ENCODE measurements at places on chromosomes 2 and 18. TPM values are rescaled to one million over a fixed set of nuclear protein-coding genes. Genes with fewer than 3 reads are reported as not detected.

HOXD11 gene
- not detected for total RNA-seq

DNA sequence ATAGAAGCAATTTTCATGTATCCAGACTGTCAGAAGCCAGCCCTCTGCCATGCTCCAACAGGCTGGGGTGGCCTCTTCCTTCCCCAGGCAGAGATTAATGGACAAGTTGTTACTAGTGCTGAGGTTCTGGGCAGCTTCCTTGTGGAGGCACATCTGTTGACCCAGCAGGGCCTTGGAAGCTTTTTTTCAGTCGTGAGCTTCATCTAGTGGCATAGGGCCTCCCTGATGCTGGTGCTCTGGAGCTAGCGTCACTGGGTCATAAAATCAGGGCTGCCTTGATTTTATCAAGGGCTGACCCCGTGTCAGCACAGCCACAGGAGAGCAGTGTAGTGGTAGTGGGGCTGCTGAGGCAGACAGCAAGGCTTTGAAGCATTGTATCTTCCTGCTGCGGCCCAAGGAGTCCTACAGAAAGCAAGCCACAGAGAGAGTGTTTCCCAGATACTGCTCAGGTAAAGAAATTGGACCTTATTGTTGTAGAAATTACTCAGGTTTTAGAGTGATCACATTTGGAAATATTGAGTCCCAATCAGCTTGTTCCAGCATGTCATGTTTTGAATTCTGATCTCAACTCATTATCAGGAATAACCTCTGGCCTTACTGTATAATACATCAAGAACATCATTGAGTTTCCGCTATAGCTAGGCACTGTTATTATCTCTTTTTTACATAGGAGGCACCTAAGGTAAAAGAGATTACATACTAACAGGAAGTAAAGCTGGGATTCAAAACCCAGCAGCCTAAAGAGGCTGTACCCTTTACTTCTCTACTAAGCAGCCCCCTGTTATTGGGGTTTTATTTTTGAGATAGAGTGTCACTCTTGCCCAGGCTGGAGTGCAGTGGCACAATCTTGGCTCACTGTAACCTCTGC lies 92.3 kb upstream of the ALPP start:
- DNase-seq, result no peak

- DNase-seq, result no peak
These were observed 146.3 kb downstream of the RTN4 start for GRCh38 chr2:54903736-54904554.

RBFA gene
- total RNA-seq, result 44.8 TPM

DNA sequence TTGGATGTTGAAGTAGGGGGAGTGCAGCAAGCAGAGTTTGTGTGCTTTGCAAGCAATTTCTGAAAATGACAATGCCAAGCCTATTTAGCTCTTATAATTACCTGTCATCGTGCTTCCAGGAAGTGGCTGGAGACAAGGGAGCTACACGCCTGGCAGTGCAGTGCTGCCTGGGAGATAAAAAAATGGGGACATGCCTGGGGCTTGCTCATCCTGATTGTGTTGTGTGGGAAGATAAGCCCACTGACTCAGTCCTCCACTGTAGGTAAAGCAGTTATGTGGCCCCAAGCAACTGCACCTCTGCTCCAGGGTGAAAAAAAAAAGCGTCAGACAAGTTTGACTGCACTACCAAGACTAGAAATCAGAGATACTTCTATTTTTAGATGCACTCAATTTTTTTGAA lies 396.9 kb upstream of the NXPH2 start:
- DNase-seq, result no peak

- no peak for DNase-seq
These were observed 122.4 kb downstream of the HIBCH start for GRCh38 chr2:190197143-190197720.

- DNase-seq, result no peak
These were observed 258.6 kb downstream of the ZEB2 start for GRCh38 chr2:144261336-144261735.

LBX2 gene
- total RNA-seq, result not detected

GRCh38 chr2:207437524-207438143 lies 92.1 kb upstream of the CREB1 start:
- DNase-seq, result no peak
